T-cell (primary cell): ENCODE measurements at places on chromosomes 6 and 20.

GRCh38 chr6:41286544-41287346 lies at the start of gene TREM1:
TREM1 (minus strand) TSS chr6:41286682; CDS start chr6:41286655, 27 bp downstream.
- H3K27ac ChIP-seq = no peak within 1 kb of the TSS
- H3K27me3 ChIP-seq = peaks cover 10% of the 10 kb centered on the region
- no peak within 1 kb of the TSS for H3K4me3 ChIP-seq
- H3K36me3 ChIP-seq = no peaks in the 10 kb centered on the region
- DNase-seq = no peak
- no peaks in the 10 kb centered on the region for H3K4me1 ChIP-seq

- no peak overlapping the region for H3K4me3 ChIP-seq
- H3K4me1 ChIP-seq = peaks cover 7% of the 10 kb centered on the region
- H3K27ac ChIP-seq = no peak overlapping the region
- no peaks in the 10 kb centered on the region for H3K27me3 ChIP-seq
- no peaks in the 10 kb centered on the region for H3K36me3 ChIP-seq
Measured at GRCh38 chr20:24647713-24648112, 178.3 kb downstream of the SYNDIG1 start.

DNA sequence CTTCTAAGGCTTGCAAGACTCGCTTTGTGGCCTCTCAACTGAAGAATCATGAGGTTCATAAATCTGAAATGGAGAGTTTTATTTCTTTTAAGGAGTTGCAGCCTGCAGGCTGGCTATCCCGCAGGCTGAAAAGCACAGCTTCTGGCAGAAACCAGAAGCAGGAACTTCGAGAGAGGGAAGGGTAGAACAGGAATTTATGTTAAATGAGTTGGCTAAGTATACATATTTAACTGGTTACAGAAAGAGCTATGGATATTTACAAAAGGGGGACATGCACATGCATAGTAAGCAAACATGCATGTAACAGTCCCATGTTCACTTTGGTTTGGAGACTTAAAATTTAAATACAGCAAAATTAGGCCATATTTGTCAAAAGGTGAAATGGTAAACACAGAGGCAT lies 787.0 kb downstream of the TFAP2A start:
- no peaks in the 10 kb centered on the region for H3K27me3 ChIP-seq
- H3K4me3 ChIP-seq = no peak overlapping the region
- no peaks in the 10 kb centered on the region for H3K36me3 ChIP-seq
- H3K27ac ChIP-seq = no peak overlapping the region

DNA sequence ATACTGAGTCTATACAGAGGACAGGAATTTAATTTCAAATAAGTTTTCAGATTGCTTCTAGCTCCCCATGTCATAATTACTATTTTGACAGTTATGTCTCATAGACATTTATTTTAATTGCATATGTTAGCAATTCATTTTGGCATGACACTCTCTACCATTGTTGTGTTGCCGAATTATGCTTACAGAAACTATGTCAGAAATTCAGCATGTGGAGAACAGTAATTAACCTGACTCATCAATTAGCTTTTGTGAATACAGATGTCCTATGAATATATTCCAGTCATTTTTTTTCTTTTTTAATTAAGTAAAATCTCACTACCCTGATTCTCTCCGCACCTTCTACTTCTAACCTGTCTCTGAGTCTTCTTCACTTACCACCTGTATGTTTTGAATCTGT lies 105.1 kb downstream of the NKAIN2 start:
- no peak for DNase-seq
- H3K4me1 ChIP-seq = no peaks in the 10 kb centered on the region
- H3K4me3 ChIP-seq = no peak overlapping the region
- H3K36me3 ChIP-seq = no peaks in the 10 kb centered on the region
- no peak overlapping the region for H3K27ac ChIP-seq
- H3K27me3 ChIP-seq = no peaks in the 10 kb centered on the region

GRCh38 chr6:3480009-3480408 lies 23.2 kb upstream of the SLC22A23 start:
- no peak for DNase-seq
- H3K27me3 ChIP-seq = peaks cover 23% of the 10 kb centered on the region
- no peak overlapping the region for H3K27ac ChIP-seq
- H3K36me3 ChIP-seq = no peaks in the 10 kb centered on the region

DNA sequence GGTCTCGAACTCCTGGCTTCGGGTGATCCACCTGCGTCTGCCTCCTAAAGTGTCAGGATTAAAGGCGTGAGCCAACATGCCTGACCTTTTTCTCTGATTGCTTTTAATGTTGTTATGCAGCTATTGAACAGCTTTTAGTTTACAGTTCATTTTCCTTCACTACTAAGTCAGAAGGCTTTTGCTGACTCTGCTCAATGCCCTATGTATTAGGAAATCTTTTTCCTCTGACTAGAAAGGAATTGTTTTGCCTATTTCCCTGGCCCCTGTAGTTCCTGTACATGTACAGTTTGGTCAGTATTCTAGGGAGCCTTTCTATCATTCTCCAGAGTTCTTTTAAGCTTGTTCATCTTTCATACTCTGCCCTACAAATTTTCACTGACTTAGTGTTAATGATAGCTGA lies 280.2 kb downstream of the CDKAL1 start:
- no peaks in the 10 kb centered on the region for H3K27me3 ChIP-seq
- no peak for DNase-seq
- no peaks in the 10 kb centered on the region for H3K4me1 ChIP-seq
- no peaks in the 10 kb centered on the region for H3K36me3 ChIP-seq
- H3K27ac ChIP-seq = no peak overlapping the region

DNA sequence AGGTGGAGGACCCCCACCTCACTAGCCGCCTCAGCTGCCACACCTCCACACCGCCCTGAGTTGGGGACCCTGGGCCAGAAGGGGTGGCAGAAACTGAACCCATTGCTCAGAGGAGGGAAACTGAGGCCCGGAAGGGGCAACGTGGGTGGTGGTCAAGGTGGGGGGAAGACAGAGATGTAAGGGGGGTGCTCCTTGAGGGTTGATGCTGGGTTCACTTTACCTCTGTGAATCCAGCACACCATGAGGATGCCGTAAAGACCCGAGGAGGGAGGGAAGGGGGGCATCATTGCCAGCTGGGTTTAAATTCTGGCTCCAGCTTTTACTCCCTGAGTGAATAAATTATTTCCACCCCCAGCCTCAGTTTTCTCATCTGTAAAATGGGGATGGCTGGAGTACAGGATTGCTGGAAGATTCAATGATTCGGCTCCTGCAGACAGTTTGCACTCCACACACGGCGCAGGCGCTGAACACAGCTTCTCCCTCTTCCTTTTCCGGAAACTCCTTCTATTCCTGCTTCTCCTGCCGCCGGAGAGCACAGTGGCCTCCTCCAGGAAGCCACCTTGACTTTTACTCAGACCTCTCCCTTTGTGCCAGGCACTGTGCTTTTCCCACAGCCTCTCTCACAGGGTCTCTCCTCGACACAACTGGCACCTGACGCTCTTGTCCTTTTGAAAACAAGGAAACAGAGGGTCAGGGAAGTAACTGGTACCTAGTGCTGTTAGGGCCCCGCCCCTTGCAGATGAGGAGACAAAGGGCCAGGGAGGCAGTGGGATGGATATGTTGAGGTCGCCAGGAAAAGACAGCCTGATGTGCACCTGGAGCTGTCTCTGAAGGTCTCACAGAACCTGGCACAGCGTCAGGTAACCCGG lies 59.4 kb downstream of the UBE2V1 start:
- peaks cover 27% of the 10 kb centered on the region for H3K27me3 ChIP-seq
- H3K27ac ChIP-seq = no peak overlapping the region
- no peak overlapping the region for H3K4me3 ChIP-seq
- DNase-seq = no peak

GRCh38 chr6:104699593-104700329 lies 160.0 kb downstream of the HACE1 start:
- no peak for DNase-seq
- no peak overlapping the region for H3K4me3 ChIP-seq
- peaks cover 23% of the 10 kb centered on the region for H3K4me1 ChIP-seq
- H3K36me3 ChIP-seq = no peaks in the 10 kb centered on the region
- no peaks in the 10 kb centered on the region for H3K27me3 ChIP-seq

DNA sequence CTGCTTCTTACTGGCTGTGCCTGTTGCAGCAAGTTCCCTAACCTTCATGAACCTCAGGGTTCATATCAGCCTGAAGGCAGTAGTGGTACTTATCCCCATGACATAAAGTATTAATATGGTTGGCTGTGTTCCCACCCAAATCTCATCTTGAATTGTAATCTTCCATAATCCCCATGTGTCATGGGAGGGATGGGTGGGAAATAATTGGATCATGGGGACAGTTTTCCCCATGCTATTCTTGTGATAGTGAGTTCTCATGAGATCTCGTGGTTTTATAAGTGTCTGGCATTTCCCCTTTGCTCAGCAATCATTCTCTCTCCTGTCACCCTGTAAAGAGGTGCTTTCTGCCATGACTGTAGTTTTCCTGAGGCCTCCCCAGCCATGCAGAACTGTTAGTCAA lies 61.8 kb downstream of the FAM229B start:
- H3K27ac ChIP-seq = no peak overlapping the region
- H3K4me3 ChIP-seq = no peak overlapping the region
- no peaks in the 10 kb centered on the region for H3K27me3 ChIP-seq
- H3K4me1 ChIP-seq = no peaks in the 10 kb centered on the region
- no peak for DNase-seq

GRCh38 chr20:20683481-20684321 lies 28.7 kb downstream of the RALGAPA2 start:
- H3K4me3 ChIP-seq = no peak overlapping the region
- no peak for DNase-seq
- no peaks in the 10 kb centered on the region for H3K27me3 ChIP-seq
- peaks cover 12% of the 10 kb centered on the region for H3K4me1 ChIP-seq

- H3K4me1 ChIP-seq = no peaks in the 10 kb centered on the region
- H3K36me3 ChIP-seq = no peaks in the 10 kb centered on the region
- no peak overlapping the region for H3K4me3 ChIP-seq
- H3K27ac ChIP-seq = no peak overlapping the region
Measured at GRCh38 chr6:34929241-34929978, 40.4 kb downstream of the ANKS1A start.

- H3K4me1 ChIP-seq = peaks cover 27% of the 10 kb centered on the region
- H3K36me3 ChIP-seq = no peaks in the 10 kb centered on the region
- H3K27me3 ChIP-seq = no peaks in the 10 kb centered on the region
- no peak for DNase-seq
- no peak overlapping the region for H3K4me3 ChIP-seq
Measured at GRCh38 chr20:57437672-57438330, 46.6 kb downstream of the RBM38 start.

- H3K4me3 ChIP-seq = no peak overlapping the region
- no peaks in the 10 kb centered on the region for H3K36me3 ChIP-seq
- no peak overlapping the region for H3K27ac ChIP-seq
Measured at GRCh38 chr6:166143011-166143410, 24.6 kb downstream of the TBXT start.

- H3K4me1 ChIP-seq = no peaks in the 10 kb centered on the region
- DNase-seq = no peak
- no peaks in the 10 kb centered on the region for H3K27me3 ChIP-seq
- H3K27ac ChIP-seq = no peak overlapping the region
- H3K36me3 ChIP-seq = no peaks in the 10 kb centered on the region
- H3K4me3 ChIP-seq = no peak overlapping the region
Measured at GRCh38 chr20:42914302-42914701, 275.4 kb downstream of the PTPRT start.

GRCh38 chr6:132683543-132683942 lies 24.6 kb upstream of the TAAR1 start:
- H3K4me3 ChIP-seq = no peak overlapping the region
- no peaks in the 10 kb centered on the region for H3K4me1 ChIP-seq
- no peaks in the 10 kb centered on the region for H3K27me3 ChIP-seq
- no peak for DNase-seq
- no peaks in the 10 kb centered on the region for H3K36me3 ChIP-seq

DNA sequence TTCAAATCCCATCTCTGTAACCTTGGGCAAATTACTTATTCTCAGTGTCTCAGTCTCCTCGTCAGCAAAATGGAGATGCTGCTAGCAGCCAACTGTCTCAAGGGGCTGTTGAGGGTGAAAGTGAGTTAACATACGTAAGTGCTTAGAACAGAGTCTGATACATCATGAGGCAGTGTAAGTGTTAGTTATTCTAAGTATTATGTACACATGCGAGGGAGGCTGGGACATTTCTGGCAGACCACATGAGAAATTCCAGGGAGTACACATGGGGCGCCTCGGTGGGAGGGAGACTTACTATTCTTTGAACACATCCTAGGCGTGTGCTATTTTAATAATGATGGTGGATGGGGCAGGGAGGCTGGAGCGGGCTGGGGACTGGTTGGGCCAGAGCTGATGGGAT lies 99.1 kb downstream of the DLGAP4 start:
- H3K4me3 ChIP-seq = no peak overlapping the region
- DNase-seq = no peak
- no peaks in the 10 kb centered on the region for H3K36me3 ChIP-seq
- H3K4me1 ChIP-seq = no peaks in the 10 kb centered on the region
- H3K27me3 ChIP-seq = no peaks in the 10 kb centered on the region
- no peak overlapping the region for H3K27ac ChIP-seq

DNA sequence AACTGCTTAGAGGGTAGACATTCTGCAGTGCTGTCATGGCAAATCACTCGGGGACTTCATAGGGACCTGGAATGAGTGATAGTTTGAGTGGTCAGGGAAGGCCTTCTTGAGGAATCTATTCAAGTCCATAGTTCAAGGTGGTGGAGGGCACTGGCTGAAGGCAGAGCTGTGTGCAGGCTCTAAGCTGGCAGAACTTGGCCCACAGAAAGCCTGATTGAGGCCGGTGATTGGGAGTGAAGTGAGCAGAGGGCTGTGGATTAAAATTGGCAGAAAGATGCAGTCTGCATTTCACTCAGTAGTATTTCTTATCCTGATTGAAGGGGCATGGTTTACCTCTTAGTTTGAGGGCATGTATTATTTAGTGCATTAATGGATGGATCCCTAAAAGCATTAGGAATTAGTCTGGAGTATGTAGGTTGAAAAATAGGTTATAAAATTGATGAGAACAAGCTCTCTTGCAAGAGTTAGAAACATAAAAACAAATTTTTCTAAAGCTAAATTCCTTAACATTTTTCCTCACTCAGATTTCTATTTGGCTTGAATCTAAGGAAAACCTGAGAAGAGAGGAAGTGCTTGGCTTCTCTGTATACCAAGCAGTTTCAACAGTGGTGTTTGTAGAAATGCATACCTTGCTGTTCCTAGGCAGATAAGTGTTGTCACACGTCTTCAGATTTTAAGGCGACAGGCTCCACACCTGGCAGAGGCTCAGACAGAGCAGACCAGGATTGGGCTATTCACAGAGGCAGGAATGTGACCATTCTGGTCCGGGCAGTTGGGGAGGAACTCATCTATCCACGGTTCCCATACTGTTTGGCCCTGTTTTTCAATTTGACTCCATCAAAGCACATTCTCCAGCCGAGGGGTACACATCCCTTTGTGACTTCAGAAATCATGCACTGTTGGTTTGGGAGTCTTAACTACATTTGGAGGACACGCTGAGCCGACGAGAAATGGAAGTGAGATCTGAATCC lies 45.2 kb downstream of the UTRN start:
- peaks cover 10% of the 10 kb centered on the region for H3K4me1 ChIP-seq
- no peaks in the 10 kb centered on the region for H3K27me3 ChIP-seq
- no peak for DNase-seq
- no peak overlapping the region for H3K4me3 ChIP-seq
- H3K27ac ChIP-seq = no peak overlapping the region

- no peaks in the 10 kb centered on the region for H3K4me1 ChIP-seq
- no peaks in the 10 kb centered on the region for H3K36me3 ChIP-seq
- DNase-seq = no peak
- no peak overlapping the region for H3K27ac ChIP-seq
- H3K27me3 ChIP-seq = no peaks in the 10 kb centered on the region
Measured at GRCh38 chr6:37072526-37072925, 67.1 kb downstream of the FGD2 start.

- no peaks in the 10 kb centered on the region for H3K27me3 ChIP-seq
- H3K27ac ChIP-seq = no peak overlapping the region
- no peak for DNase-seq
Measured at GRCh38 chr6:169190970-169191369, 62.7 kb downstream of the THBS2 start.

- H3K27ac ChIP-seq = no peak overlapping the region
- no peaks in the 10 kb centered on the region for H3K36me3 ChIP-seq
- no peak overlapping the region for H3K4me3 ChIP-seq
- peaks cover 9% of the 10 kb centered on the region for H3K27me3 ChIP-seq
Measured at GRCh38 chr6:75563032-75563431, 38.6 kb upstream of the SENP6 start.
